Naive thymus-derived CD8-positive, alpha-beta T cell (primary cell): ENCODE measurements at places on chromosomes 12 and 14. TPM values are rescaled to one million over a fixed set of nuclear protein-coding genes. Genes with fewer than 3 reads are reported as not detected.

Gene NDUFA12
- total RNA-seq, result 68.4 TPM

Gene TSPAN11
- not detected for total RNA-seq

Gene RNASE3
- not detected for total RNA-seq

Gene ATP5F1B
- 269 TPM for total RNA-seq

Gene ZFC3H1
- total RNA-seq, result 117 TPM

Gene VRTN
- not detected for total RNA-seq

Gene NYNRIN
- total RNA-seq, result 0.29 TPM

Gene STAC3
- 2.6 TPM for total RNA-seq

Gene RHOJ
- total RNA-seq, result not detected

Gene CD9
- 11.7 TPM for total RNA-seq

Gene BCAT1
- total RNA-seq, result 0.36 TPM

Gene MUCL1
- total RNA-seq, result not detected

Gene KRT75
- total RNA-seq, result not detected

Gene ASPG
- not detected for total RNA-seq

Gene RNASE13
- not detected for total RNA-seq

Gene GSG1
- not detected for total RNA-seq

Gene KRT76
- total RNA-seq, result not detected

Gene TMEM63C
- total RNA-seq, result 0.83 TPM

Gene POTEM
- not detected for total RNA-seq

Gene TSPAN9
- 0.65 TPM for total RNA-seq

Gene NUAK1
- total RNA-seq, result not detected
